ENCODE measurements at places on chromosomes 7 and 10.

GRCh38 chr7:47461161-47461560, 120.8 kb downstream of the TNS3 start:
- DNase-seq, result no peak

- DNase-seq, result no peak
Observed at GRCh38 chr7:44789990-44790389, 6.5 kb upstream of the PPIA start.

DNA sequence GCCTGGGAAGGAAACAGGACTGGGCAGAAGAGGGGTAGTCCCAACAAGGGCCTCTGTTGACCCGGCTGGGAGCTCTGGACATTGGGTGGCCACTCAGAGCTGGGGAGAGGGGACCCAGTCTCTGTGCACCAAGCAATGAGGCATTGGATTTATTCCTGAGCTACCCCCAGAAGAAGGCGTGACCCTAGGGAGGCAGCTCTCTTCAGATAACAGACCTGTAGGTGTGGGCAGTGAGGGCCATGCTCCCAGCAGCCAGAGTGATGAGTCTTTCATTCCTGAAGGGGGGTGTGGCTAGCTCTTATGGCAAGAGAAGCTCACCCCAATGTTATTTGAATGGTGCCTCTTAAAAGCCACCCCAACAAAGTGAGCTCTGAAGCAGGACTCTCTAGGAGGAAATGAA, 20.4 kb downstream of the TEX36 start:
- DNase-seq, result no peak

DNA sequence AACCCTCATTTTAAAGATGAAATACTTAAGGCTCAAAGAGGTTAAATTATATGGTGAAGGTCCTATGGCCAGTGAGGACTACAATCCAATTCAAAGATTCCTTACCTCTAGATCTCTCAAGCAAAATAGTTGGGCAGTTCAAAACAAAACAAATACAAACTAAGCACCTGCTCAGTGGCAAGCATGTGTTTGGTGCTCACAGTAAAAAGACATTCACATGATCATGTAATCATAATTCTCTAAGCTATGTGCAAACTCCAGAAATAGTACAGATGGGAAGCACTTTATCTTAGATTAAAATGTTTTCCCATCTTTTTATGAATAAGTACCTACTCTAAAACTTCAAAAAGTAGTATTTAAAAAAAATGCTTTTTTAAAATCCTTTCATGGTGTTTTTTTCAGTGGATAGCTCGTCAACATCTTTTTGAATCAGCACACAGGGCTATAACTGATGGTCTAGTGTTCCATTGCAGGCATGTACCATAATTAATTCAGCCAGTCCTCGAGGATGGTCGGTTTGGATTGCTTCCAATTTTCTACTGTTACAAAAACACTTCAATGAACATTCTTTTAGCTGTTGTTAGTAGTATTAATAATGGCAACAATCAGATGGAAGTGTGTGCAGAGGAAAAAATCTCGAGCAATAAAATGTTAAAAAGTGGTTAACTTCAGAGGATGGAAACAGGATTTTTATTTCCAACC, 58.4 kb downstream of the CHCHD3 start:
- DNase-seq, result no peak

DNA sequence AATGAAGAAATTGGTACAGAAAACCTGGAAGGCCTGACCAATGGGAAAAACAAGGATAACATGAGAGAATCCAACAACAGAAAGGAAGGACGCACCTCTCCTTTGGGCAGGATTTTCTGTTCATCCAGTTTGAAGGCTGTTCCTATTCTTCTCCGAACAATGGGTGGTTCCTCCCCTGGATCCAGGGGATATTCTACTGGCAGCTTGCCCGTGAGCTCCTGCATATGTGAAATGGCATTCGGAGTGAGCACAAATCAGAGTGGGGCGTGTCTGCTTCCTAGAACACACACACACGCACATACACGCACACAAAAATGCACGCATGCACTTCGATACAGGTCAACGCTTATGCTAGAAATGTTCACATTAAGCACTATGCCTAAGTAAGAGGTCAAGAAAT, 83.5 kb downstream of the PRPF18 start:
- no peak for DNase-seq

GRCh38 chr10:102400076-102400475, 4.6 kb downstream of the NFKB2 start:
- DNase-seq, result no peak

DNA sequence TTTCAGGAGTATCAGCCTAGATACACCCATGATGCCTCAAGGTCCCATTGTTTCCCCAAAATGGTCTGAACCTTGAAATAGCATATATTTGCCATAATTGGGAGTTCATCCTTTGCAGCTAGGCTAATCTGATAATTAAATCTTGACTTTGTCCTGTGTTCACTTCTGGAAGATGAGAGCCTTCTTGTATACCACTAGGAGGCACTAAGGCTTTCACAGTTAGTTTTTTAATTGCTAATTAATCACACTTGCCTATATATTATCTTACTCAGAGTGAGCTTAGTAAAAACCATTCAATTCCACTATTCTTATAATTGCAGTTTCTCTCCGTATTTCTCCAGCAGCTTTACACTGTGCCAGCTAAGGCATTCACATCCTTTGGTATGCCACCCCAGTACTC, 48.7 kb upstream of the MAGI2 start:
- no peak for DNase-seq

DNA sequence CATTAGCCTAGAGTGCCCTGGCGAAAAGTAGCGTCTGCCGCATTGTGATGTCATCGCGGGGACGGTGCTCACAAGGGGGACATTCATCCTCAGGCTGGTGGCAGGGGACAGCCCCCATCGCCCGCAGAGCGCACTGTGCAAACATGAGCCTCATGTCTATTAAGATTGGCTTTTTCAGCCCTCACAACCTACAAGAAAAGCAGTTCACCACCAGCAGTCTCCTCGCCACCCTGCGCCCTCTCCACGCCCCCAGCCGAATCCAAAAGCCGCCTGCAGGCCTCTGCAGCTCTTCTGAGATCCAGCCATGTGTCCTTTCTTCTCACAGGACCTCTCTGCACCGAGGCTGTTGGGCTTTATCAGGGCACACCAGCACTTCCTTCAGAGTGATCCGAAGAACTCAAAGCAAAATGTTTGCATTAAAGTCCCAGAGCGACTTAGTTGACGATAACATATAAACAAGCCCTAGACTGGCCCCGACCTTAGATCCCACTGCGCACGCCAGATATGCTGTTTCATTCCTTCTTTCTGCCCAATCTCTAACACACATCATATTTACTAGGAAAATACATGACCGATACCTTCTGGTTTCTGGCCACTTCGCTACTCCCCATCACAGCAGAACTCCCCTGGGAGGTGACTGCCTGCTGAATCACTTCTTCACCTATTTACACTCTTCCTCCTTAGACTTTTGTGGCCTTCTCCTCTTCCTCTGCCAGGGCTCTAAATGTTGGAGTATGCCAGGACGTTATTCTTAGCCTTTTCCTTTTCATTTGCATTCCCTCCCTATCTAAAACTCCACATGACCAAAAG, 206.0 kb upstream of the SH2B2 start:
- no peak for DNase-seq

DNA sequence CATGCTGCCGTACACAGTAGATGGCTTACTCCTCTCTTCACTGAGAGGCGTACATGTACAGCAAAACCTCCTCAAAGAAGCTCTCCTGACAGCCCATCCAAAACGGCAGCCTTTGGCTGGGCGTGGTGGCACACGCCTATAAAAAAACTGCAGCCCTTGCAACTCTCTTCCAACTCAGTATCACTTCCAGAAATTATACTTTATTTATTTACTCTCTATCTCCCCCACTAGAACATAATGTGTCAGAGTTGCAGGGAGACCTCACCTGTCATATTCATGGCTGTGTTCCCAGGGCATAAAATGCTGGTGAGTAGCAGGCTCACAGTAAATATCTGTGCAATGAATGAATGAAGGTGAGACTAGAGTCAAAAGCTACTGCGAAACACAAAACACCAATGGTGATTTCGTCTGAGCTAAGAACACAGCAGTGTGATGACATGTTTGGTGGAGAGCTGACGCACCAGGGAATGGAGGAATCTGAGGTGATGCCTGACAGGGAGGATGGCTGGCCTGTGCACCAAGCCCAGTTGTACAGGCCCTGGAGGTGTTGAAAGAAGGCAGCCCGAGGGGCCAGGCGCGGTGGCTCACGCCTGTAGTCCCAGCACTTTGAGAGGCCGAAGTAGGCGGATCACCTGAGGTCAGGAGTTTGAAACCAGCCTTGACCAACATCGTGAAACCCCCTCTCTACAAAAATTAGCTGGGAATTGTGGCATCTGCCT, 55.3 kb downstream of the COBL start:
- no peak for DNase-seq

DNA sequence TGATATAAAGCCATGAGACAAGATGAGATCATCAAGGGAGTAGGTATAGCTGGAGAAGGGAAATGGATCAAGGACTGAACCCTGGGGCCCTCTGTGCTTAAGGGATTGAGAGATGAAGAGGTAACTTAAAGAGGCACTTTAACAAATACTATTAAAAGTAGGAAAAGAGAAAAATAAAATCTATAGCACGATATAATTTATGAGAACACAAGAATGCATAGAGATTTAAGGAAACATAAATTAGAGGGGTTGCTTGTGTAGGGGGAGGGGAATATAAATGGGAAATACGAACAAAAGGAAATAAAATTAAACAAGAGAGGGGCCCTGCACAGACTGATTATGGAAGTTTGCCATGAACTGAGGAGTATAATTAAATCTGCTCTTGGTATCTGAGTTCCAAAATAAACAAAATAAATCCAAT, 15.6 kb upstream of the LRRC17 start:
- no peak for DNase-seq

GRCh38 chr10:37495415-37495814, 362.0 kb downstream of the ZNF248 start:
- DNase-seq, result no peak

DNA sequence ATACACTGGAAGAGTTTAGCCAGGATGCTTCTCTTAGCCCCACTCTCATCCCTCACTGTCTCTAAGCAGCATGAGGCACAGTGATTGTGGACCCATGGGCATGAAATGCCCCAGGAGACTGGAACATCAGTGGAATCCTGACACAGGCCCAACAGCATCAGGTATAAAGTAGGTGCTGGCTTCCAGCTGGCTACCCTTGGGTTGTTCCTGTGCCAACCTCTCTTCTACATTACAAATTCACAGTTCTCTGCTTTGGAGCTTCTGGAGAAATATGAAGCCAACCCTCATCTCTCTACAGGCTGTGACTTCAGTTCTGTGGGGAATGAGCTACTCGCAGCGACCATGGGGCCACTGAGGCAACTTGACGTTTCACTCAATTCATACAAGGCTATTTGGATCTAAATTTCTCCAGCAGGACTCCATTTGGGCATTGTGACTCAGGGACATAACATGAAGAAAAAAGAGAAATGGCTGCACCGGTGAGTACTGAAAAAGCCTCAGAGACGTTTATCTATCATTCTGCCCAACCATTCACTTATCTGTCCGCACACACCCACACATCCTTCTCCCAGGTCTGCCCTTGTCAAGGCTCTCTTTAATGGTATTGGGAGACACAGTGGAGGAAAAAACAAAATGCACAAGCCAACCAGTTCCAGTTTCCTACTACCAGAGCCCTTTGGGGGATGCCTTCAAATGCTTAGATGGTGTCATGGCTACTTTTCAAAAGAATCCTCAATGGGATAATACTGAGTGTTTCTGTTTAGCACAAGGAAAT, 35.4 kb upstream of the TM9SF3 start:
- DNase-seq, result no peak

DNA sequence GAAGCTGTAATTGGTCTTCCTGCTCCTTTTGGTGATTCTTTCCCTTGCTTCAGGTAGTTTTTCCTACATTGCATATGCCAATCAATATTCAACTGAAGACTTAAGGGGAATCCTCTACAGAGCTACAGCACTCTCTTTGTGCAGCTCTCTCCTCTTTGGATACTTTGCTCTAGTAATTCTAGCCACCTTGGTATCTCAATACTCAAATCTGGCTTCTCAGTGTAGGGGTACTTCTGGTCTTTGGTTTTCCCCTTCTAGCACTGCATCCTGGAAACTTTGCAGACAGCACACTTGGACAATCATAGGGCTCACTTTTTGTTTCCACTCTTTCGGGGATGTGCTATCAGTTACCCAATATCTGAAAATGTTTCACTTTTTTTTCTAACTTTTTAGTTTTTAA, 9.9 kb downstream of the PHTF2 start:
- DNase-seq, result no peak

DNA sequence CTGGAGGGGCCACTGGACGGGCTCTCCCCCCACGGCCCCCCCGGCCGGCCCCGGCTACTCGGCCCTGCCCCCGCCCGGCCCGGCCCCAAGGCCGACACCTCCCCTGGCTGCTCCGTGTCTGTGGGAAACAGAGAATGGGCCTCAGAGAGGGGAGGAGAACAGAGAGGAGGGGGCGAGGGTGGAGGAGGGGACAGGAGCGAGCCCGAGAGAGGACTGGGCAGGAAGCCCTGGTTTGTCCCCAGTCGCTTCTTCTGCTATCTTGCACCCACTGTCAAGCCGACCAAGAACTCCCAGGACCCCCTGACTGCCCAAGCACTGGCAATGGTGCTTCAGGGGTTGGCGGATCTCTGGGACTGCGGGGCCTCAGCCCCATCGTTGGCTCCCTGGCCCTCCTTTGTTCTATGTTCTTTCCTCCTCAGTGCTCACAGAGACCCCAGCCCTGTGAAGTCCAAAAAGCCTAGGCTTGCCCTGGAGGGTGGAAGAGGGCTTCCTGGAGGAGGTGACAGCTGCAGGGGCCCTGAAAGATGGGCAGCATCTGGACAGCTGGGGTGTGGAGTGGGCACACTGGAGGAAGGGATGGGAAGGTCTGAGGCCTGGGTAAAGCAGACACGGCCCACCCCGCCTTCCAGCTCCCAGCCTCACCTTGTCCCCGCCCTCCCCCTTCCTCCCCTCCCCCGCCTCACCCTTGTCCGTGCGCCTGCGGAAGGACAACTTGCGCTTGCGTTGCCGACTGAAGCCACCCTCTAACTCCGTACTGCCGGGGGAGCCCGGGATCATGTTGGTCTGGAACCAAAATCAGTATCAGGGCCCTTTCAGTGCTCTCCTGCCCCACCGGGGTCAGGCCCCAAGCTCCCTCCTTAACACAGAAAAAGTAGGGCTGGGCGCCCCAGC, 30.1 kb downstream of the KCNH2 start:
- DNase-seq, result no peak
